Lung (tissue), 17 donors: ENCODE measurements at places on chromosomes 3 and 15. TPM values are rescaled to one million over a fixed set of nuclear protein-coding genes. Genes with fewer than 3 reads are reported as not detected.

Gene SLC28A2
- 0.10 TPM for polyA plus RNA-seq

Gene LYZL4
- polyA plus RNA-seq = 0.14 TPM

Gene CLSTN2
- polyA plus RNA-seq = 0.07 TPM

Gene GOLGA6L4
- polyA plus RNA-seq = 10.0 TPM
